ENCODE measurements at places on chromosomes 5 and 9. TPM values are rescaled to one million over a fixed set of nuclear protein-coding genes. Genes with fewer than 3 reads are reported as not detected.

GRCh38 chr5:102040326-102040725 lies 255.8 kb downstream of the SLCO4C1 start:
- no peak for DNase-seq

CRHBP gene
- polyA plus RNA-seq = 0.30 TPM

DNA sequence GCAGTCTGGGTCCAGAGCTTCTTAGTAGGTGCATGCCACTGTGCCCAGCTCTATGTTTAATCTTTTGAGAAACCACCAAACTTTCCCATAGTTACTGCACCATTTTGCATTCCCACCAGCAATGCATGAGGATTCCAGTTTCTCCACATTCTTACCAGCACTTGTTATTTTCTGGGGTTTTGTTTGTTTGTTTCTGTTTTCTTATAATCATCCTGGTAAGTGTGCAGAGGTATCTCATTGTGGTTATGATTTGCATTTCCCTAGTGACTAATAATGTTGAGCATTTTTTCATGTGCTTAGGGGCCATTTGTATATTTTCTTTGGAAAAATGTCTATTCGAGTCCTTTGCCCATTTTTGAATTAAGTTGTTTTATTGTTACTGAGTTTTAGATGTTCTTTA lies 11.4 kb downstream of the FOXE1 start:
- no peak for DNase-seq

DNA sequence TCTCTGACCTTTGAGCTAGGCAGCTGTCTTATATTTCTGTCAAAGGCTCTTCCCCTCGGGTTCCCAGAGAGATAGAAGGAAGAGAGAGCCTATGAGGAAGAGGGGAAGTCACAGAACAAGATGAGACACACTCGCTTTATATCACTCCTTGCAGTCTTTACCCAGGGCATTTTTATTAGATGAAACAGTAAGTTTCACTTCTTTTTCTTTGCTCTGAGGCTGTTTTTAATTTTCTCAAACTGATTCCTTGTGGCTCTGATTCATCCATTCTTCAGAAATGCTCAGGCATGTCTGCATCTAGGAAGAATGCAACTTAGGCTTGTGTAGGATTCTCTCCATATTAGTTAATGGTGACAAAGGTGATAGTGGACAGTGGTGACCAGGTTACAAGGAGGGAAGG lies 132.9 kb upstream of the CHD1 start:
- DNase-seq = peak; percentile 9

DNA sequence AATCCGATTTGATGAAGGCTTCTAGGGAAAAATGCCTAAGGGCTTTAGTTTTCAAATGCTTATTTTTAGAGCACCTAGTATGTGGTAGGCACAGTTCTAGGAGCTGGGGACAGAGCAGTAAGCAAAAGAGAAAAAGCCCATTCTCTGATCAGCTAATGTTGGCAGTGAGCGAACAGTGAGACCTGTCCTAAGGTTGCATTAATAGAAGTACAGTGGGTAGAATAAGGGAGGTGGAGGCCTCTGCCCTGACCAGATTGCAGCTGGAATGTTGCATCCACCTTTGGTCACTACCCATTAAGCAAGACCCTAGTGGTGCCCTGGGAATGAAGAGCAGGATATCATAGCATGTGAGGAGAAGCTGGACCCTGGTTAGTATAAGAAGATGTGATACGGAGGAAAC lies 20.1 kb downstream of the IL9 start:
- DNase-seq = no peak

BAAT gene
- polyA plus RNA-seq = 0.26 TPM

ARHGEF28 gene
- 3.0 TPM for polyA plus RNA-seq

DNA sequence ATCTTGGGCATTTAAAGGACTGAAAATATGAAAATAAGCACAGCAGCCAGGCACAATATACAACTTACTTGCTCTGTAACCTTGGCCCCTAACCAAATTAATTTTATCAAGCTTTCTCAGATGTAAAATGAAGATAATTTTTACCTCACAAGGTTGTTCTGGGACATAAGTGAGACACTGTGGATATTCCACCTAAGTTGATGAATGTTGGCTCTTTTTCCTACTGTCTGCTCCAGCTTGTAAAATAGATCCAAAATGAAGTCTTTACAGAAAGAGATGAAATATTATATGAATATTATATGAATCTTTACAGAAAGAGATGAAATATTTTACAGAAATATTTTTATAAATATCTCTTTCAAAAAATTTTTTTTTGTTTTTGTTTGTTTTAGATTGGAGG lies 270.1 kb downstream of the DNAH5 start:
- no peak for DNase-seq

DNA sequence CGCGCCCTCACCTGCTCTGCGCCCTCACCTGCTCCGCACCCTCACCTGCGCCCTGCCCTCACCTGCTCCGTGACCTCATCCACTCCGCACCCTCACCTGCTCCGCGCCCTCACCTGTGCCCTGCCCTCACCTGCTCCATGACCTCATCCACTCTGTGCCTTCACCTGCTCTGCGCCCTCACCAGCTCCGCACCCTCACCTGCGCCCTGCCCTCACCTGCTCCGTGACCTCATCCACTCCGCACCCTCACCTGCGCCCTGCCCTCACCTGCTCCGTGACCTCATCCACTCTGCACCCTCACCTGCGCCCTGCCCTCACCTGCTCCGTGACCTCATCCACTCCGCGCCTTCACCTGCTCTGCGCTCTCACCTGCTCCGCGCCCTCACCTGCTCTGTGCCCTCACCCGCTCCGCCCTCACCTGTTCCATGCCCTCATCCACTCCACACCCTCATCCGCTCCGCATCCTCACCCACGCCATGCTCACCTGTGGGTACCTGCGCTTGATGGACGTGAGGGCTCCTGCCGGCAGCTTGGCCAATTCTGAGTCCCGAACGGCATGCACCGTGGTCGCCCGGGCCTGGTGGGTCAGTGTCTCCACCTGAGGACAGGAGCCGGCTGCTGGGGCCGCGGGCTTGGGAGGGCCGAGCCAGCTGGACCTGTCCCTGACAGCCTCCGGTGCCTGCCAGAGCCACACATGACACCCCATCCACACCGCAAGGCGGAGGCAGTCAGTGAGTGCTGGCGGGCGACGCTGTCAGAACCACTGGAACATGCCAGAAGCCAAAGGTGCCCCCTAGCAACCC lies 35.6 kb upstream of the NSMF start:
- DNase-seq = peak; percentile 5

DNA sequence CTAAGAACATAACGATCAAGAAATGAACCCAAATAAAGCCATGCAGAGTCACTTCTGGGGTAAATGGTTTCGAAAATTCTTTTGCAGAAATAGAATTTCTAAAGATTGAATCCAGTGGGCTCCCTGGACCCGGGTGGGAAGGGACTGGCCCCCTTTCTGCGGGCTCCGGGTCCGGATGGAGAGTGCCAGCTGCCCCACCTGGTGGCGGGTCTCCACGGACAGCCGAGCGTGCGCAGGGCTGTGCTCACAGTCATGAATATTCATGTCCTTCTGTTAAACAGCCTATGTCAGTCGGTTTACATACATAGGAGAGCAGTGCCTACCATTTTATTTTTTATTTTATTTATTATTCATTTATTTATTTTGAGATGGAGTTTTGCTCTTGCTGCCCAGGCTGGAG lies 4.7 kb upstream of the PPP1R26 start:
- DNase-seq = peak; percentile 32

DNA sequence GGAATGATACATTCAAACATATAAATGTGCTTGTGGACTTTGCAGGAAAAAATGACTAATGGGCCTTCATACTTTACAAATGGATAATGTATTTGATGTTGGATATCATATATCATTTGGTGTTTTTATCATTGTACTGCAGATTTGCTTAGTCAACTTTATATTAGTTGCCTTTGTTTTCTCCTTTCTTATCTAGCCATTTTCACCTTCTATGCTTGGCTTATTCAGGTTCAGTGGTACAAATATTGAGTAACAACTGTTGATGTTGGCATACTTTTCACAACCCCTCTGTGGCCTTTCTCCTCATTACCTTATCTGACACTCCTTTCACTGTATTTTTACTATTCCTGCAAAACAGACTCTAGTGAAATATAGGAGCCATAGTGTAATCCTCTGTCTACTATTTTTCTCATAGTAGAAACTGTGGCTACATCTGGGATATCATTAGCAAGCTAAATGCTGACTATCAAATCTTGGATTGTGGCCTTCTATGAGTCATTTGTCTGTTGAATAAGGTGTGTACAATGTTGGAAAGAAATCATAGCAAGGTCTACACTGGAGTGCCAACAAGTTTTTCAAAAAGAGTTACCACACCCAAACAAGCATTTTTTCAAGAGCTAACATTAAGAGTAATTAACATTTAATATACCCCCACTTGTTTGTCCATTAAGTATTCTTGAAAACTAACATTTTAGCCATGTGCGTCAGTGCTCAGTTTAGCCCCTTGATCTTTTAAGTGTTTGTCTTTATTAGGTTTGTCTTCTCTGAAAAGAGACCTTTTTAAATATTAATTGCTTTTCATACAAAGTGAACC lies 330.1 kb downstream of the ADGRV1 start:
- no peak for DNase-seq

EIF4E1B gene
- polyA plus RNA-seq = not detected

SHLD3 gene
- polyA plus RNA-seq = 3.5 TPM
